ENCODE measurements at places on chromosomes 11 and 22.

DNA sequence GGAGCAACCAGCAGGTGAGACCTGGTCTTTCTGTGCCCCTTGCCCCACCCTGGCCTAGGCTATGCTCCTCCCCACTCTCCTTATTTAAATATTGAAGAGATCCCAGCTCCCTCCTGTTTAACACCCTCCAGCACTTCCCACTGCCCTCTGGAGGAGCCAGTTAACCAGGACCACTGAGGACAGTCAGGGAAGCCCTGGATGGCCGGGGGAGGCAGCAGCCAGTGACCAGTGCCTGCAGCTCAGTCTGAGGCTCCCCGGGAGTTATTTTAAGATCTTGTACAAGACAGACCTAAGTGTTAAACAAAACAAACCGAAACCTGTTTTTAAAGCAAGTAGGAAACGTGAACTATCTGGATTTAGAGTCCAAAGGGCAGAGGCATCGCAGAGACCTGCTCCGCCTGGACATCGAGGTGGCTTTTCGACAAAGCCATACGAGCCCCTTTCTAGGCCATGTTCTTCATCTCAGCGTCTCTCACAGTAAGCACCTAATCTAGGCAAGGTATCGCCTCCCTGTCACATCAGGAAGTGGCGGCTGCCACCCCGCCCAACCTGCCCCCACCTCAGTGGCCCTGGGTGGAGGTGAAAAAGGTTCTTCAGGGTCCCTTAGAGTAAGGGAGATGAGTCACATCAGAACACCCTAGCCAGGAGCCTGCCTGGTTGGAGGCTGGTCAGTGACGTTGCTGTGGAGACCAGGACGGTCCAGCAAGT is 35.2 kb downstream of the TRMU start:
- H3K36me3 ChIP-seq, result peaks cover 21% of the 10 kb centered on the region
- H3K4me1 ChIP-seq, result no peaks in the 10 kb centered on the region
- H3K27me3 ChIP-seq, result no peaks in the 10 kb centered on the region
- H3K4me3 ChIP-seq, result no peak overlapping the region
- no peak for DNase-seq

DNA sequence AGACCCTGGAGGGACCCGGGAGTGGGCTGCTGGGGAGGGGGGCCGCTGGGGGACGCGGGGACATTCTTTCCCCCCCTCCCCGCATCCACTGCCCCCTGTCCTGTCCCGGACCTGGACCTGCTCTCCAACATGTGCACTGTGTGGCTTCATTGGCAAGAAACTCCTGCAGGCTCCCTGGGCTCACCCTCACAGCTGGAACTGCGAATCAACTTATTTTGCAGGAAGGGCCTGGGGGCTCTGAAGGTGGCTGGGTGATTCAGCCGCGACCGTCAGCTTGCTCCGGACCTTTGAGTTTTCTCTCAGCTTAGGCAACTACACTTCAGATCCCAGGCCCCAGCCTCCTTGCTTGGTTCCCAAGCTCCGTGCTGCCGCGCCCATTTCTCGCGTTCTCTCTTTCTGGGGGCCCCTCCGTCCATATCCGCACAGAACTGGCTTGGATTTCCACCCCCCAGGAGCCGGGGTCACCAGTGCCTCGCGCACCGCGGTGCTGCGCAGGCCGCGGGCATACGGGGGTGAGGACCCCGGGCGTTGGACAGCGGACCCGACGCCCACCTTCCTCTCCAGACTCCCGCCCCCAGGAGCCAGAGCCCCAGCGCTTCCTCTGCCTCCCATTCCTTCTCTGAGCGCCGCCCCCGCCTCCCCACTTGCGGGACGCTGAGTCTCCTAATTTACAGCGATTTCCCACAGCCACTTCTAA is 471 bp upstream of the AHNAK start:
- DNase-seq, result peak; percentile 71
- H3K27me3 ChIP-seq, result no peaks in the 10 kb centered on the region
- peak overlapping the region; percentile 97 for H3K27ac ChIP-seq
- peaks cover 28% of the 10 kb centered on the region for H3K4me1 ChIP-seq
- H3K4me3 ChIP-seq, result peak overlapping the region; percentile 84

DNA sequence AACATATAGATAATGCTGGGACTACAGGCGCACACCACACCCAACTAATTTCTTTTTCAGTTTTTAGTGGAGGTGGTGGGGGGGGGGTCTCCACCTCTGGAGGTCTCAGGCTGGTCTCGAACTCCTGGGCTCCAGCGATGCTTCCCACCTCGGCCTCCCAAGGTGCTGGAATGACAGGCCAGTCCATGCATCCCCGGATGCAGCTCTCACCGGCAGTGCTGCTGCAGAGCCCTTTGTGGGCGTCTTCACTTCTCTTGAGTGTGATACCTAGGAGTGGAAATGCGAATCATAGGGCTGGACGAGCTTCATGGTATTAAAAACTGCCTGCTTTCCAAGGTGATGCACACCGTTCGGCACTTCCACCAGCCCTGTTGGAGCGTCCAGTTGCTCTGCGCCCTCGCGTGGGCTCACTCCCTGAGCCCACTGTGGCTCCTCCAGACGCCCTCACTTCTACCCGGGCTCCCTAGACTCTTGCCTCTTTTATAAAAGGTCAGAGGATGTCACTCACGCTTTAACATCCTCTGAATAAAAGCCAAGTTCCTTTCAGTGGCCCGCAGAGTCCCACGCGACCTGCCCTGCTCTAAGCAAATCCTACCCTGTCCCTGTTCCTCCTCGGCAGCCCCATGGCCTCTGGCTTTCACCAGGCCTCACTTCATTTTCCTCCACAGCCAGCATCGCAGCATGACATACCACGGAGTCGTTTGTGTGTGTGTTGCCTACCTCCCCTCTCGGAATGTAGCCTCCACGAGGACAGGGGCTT is 837 bp upstream of the BID start:
- no peak for DNase-seq
- peaks cover 7% of the 10 kb centered on the region for H3K4me1 ChIP-seq
- H3K36me3 ChIP-seq, result no peaks in the 10 kb centered on the region
- H3K27ac ChIP-seq, result no peak overlapping the region

- H3K4me3 ChIP-seq, result no peak overlapping the region
- DNase-seq, result no peak
- H3K27me3 ChIP-seq, result peaks cover 3% of the 10 kb centered on the region
- H3K27ac ChIP-seq, result no peak overlapping the region
These were observed 39.0 kb upstream of the KIRREL3 start for GRCh38 chr11:127039591-127039990.

DNA sequence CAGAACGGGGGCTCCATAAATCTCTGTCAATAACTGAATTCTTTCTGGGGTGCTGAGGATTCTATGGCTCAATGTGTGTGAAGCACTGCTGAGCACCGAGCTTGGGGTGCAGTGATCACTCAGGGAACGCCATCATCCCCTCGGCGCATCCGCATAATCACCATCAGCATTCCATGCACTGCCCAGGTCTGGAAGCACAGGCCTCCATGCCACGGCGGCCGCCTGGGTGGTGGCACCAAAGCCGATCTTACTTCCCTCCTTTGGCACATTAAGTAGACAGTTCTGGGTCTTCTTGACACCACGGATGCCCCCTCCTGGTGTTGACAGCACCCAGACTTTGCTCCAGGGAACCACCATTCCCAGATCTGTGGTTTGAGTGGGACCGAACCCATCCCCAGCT is 15.6 kb downstream of the LTO1 start:
- no peaks in the 10 kb centered on the region for H3K36me3 ChIP-seq
- DNase-seq, result peak; percentile 33
- H3K27me3 ChIP-seq, result no peaks in the 10 kb centered on the region
- no peak overlapping the region for H3K27ac ChIP-seq
- H3K4me3 ChIP-seq, result no peak overlapping the region

DNA sequence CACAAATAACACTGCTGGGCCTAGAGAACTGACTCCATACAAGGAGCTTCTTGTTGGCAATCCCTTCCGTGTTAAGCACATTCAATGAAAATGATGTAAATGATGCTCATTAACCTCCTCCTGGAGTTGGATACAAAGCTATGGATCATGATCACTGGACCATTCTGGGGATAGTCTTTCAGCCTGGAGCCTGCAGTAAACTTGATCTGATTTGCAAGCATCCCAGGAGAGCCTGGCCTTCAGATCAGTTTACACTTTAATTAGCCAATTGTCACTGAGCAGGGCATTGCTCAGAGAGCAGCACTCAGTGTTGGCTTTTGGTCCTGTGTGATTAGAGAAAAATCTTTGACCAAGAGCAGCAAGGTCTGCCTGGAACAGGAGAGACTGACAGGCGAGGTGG is 45.6 kb downstream of the ARFGAP3 start:
- no peak overlapping the region for H3K4me3 ChIP-seq
- no peak overlapping the region for H3K27ac ChIP-seq
- H3K36me3 ChIP-seq, result peaks cover 58% of the 10 kb centered on the region
- H3K27me3 ChIP-seq, result no peaks in the 10 kb centered on the region

DNA sequence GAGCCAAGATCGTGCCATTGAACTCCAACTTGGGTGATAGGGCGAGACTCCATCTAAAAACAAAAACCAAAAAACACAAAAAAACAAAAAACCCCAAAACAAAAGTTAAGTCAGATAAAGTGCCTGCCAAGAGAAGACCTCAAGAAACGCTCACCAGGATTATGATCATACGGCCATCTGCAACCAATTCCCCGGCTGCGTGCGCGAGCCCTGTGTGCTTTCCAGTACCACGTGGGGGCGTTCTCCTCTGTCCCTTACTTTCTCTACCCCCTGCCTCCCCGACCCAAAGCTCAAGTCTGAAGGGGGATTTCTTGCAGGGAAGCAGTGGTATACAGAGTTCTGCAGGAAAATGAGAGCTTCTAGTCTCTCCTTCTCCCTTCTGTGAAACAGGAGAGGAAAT is 10.5 kb upstream of the RPS19BP1 start:
- H3K27me3 ChIP-seq, result no peaks in the 10 kb centered on the region
- no peaks in the 10 kb centered on the region for H3K4me1 ChIP-seq
- no peak for DNase-seq
- H3K4me3 ChIP-seq, result no peak overlapping the region
- no peak overlapping the region for H3K27ac ChIP-seq
- no peaks in the 10 kb centered on the region for H3K36me3 ChIP-seq

DNA sequence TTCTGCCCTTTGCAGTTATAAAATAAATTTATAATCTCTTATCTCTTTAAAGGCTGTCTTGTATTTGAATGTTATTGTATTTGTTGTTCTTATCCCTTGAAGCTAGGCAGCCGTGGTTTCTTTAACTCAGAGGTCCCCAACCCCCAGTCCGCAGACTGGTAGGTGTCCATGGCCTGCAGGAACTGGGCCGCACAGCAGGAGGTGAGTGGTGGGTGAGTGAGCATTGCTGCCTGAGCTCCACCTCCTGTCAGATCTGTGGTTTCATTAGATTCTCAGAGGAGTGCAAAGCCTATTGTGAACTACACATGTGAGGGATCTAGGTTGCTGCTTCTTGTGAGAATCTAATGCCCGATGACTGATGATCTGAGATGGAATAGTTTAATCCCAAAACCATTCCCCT is 380.0 kb upstream of the CCDC90B start:
- no peak overlapping the region for H3K27ac ChIP-seq
- no peak for DNase-seq
- H3K4me3 ChIP-seq, result no peak overlapping the region
- H3K36me3 ChIP-seq, result no peaks in the 10 kb centered on the region
- H3K27me3 ChIP-seq, result peaks cover 5% of the 10 kb centered on the region

- H3K27ac ChIP-seq, result peak overlapping the region; percentile 62
- H3K4me1 ChIP-seq, result peaks cover 25% of the 10 kb centered on the region
- no peak for DNase-seq
- no peak overlapping the region for H3K4me3 ChIP-seq
- no peaks in the 10 kb centered on the region for H3K27me3 ChIP-seq
- no peaks in the 10 kb centered on the region for H3K36me3 ChIP-seq
These were observed 34.4 kb upstream of the HEPHL1 start for GRCh38 chr11:93986716-93987115.

- H3K4me3 ChIP-seq, result no peak overlapping the region
- no peaks in the 10 kb centered on the region for H3K27me3 ChIP-seq
- H3K27ac ChIP-seq, result no peak overlapping the region
- DNase-seq, result no peak
These were observed 25.7 kb downstream of the DRD4 start for GRCh38 chr11:662689-663274.

DNA sequence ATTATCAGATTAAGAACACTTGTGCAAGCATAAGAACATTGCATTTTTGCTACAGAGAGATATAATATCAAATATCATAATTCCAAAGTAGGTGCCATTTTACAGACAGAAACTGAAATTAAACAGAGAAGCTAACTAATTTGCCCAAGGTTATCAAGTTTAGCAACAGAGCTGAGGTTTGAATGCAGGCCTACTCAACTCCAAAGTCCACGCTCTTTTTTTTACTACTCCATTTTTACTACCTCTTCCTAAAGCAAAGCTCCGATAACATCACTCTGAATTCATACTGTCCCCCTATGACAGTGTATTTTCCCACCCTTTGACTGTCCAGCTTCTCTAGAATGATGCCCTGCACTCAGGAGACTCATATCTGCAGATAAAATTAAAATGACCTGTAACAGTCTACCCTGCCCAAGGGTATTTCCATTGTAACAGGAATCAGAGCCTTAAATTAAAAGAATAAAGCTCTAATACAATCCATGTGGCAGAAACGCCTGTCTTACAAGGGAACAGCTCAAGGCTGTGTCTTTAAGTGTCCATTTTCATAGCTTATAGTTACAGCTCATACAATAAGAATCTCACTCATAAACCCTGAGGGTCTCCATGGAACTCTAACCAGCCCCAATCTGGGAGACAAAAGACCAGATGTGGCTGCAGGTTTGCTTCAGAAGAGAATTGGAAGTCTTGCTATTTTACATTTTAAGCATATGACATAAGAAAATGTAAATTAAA is 36.8 kb downstream of the ALG9 start:
- H3K36me3 ChIP-seq, result peaks cover 70% of the 10 kb centered on the region
- DNase-seq, result no peak
- H3K27me3 ChIP-seq, result no peaks in the 10 kb centered on the region
- H3K4me1 ChIP-seq, result no peaks in the 10 kb centered on the region

- H3K4me3 ChIP-seq, result peak overlapping the region; percentile 43
- DNase-seq, result no peak
- H3K27me3 ChIP-seq, result no peaks in the 10 kb centered on the region
- peaks cover 22% of the 10 kb centered on the region for H3K4me1 ChIP-seq
These were observed 2.9 kb downstream of the FAM111A start for GRCh38 chr11:59145534-59145933.

- H3K4me3 ChIP-seq, result peak overlapping the region; percentile 43
- H3K36me3 ChIP-seq, result no peaks in the 10 kb centered on the region
- peaks cover 5% of the 10 kb centered on the region for H3K4me1 ChIP-seq
- peak; percentile 47 for DNase-seq
- peak overlapping the region; percentile 46 for H3K27ac ChIP-seq
These were observed 781 bp downstream of the SIDT2 start for GRCh38 chr11:117179048-117179999.

DNA sequence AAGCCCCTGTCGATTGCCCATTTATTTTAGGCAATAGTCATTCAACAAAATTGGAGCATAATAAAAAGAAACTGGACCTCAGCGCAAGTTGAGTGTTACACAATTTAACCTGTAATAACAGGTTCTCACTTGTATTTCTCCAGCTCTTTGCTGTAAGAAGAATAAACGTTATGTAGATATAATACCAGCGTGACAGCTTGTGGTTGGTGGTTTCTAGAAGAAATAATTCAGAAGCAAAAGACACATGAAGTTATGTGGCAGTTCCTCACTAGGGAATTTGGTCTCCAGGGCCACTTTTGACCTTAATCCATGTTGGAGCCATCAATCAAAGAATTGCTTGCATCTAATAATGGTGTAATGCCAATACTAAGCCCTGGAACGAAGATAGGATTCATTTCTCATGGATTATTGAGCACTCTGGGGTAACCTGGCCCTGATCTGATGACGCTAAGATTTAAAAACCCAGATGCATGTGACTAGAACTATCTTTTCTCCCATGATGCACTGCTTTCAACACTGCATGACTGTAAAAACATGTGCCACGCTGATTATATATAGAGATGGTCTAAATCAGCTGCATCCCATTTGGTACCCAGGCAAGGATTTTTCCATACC is 129.7 kb upstream of the LDLRAD3 start:
- H3K27ac ChIP-seq, result no peak overlapping the region
- H3K27me3 ChIP-seq, result no peaks in the 10 kb centered on the region
- H3K36me3 ChIP-seq, result no peaks in the 10 kb centered on the region
- no peak for DNase-seq
- peaks cover 14% of the 10 kb centered on the region for H3K4me1 ChIP-seq

Data from RWPE2 (cell line).